RWPE2 (cell line): ENCODE measurements at places on chromosomes 12 and 14.

- DNase-seq = no peak
Measured at GRCh38 chr12:120920178-120920577, 16.0 kb upstream of the SPPL3 start.

- no peak for DNase-seq
Measured at GRCh38 chr12:12336511-12336910, 13.5 kb downstream of the MANSC1 start.

- no peak for DNase-seq
Measured at GRCh38 chr12:106031761-106032622, 106.8 kb downstream of the NUAK1 start.

- no peak for DNase-seq
Measured at GRCh38 chr14:94372021-94372605, 16.3 kb downstream of the SERPINA1 start.
